Activated naive CD8-positive, alpha-beta T cell treated with anti-CD3 and anti-CD28 coated beads, Interleukin-2, amount 10 ng/mL, durations not matched to agents 7 days and 5 days (primary cell): ENCODE measurements at places on chromosomes 3 and 15. TPM values are rescaled to one million over a fixed set of nuclear protein-coding genes. Genes with fewer than 3 reads are reported as not detected.

GRCh38 chr15:36763685-36764084 lies 184.3 kb downstream of the CDIN1 start:
- peaks cover 16% of the 10 kb centered on the region for H3K36me3 ChIP-seq
- H3K4me3 ChIP-seq = no peak overlapping the region
- H3K27ac ChIP-seq = no peak overlapping the region
- no peaks in the 10 kb centered on the region for H3K27me3 ChIP-seq

DNA sequence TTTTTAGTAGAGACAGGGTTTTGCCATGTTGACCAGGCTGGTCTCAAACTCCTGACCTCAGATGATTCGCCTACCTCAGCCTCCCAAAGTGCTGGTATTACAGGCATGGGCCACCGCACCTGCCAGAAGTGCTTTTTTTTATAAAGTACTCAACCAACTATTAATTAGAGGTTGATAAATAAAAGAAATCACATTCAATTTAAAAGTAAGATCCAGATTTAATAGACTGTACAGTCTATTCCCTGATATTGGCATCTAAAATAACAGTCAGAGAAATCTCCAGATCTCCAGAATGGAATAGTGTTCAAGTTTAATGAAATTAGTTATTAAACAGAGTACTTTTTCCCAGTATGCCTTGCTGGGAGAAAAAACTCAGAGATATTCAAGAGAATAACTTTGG lies 142.9 kb upstream of the SLC2A2 start:
- peaks cover 37% of the 10 kb centered on the region for H3K36me3 ChIP-seq
- no peaks in the 10 kb centered on the region for H3K27me3 ChIP-seq
- H3K4me3 ChIP-seq = no peak overlapping the region
- peaks cover 10% of the 10 kb centered on the region for H3K4me1 ChIP-seq

GRCh38 chr3:87025661-87026645 lies 35.0 kb upstream of the VGLL3 start:
- no peak overlapping the region for H3K27ac ChIP-seq
- no peaks in the 10 kb centered on the region for H3K27me3 ChIP-seq
- H3K36me3 ChIP-seq = no peaks in the 10 kb centered on the region
- H3K4me1 ChIP-seq = no peaks in the 10 kb centered on the region

DNA sequence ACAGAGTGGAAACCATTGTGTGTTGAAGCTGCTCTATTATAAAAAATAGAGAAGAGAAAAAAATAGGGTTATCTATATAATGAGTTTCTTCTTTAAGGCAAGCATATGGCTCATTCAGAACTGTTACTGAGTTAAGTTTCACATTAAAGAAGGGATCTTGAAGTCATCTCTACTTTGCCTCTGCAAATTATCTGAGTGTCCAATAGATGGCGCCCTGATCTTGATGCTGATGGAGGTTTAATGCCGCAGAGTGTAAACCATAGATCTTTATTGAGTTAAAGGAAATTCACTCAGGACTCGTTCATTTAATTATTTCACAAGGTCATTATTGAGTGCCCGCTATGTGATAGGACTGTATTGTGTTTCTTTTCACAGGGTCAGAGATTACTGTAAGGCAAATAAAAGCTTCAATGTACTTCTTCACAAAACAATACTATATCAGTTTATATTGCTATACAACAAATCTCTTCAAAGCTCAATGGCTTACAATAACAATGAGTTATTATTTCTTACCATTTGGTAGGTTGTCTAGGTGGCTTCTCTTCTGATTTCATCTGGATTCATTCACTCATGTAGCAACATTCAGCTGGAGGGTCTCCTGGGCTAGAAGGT lies 171.4 kb downstream of the NSUN3 start:
- no peak overlapping the region for H3K27ac ChIP-seq
- no peak for DNase-seq
- no peak overlapping the region for H3K4me3 ChIP-seq
- no peaks in the 10 kb centered on the region for H3K4me1 ChIP-seq

- H3K36me3 ChIP-seq = no peaks in the 10 kb centered on the region
- DNase-seq = no peak
Observed at GRCh38 chr3:155185631-155186071, 105.5 kb downstream of the MME start.

- no peaks in the 10 kb centered on the region for H3K4me1 ChIP-seq
- no peak overlapping the region for H3K27ac ChIP-seq
- peaks cover 6% of the 10 kb centered on the region for H3K27me3 ChIP-seq
- no peaks in the 10 kb centered on the region for H3K36me3 ChIP-seq
- no peak for DNase-seq
Observed at GRCh38 chr15:83472797-83473196, 25.7 kb downstream of the SH3GL3 start.

GRCh38 chr3:178475062-178475461 lies 61.2 kb upstream of the KCNMB2 start:
- H3K4me3 ChIP-seq = no peak overlapping the region
- DNase-seq = no peak
- H3K27me3 ChIP-seq = no peaks in the 10 kb centered on the region

GRCh38 chr3:108826309-108827187 lies 4.0 kb downstream of the TRAT1 start:
- peak overlapping the region; percentile 66 for H3K27ac ChIP-seq
- no peaks in the 10 kb centered on the region for H3K27me3 ChIP-seq
- H3K4me1 ChIP-seq = peaks cover 38% of the 10 kb centered on the region

DNA sequence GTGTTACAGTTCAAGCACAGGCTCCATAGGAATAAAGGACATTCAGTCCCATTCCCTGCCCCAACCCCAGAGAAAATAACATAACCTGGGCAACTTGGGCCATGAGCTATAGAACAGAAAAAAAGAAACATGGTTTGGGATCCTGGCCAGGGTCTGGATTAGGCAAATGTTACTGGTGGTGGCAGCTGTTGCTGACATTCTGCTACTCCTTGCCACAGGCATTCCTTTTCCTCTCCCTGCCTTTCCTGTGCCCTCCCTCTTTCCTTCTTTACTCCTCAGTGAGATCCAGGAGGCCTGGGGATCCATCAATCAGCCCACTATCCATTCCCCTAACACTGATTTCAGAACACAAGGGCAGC lies 129.1 kb downstream of the NTRK3 start:
- no peaks in the 10 kb centered on the region for H3K4me1 ChIP-seq
- no peak overlapping the region for H3K4me3 ChIP-seq
- DNase-seq = no peak
- H3K27ac ChIP-seq = no peak overlapping the region
- H3K36me3 ChIP-seq = no peaks in the 10 kb centered on the region
- peaks cover 9% of the 10 kb centered on the region for H3K27me3 ChIP-seq

DNA sequence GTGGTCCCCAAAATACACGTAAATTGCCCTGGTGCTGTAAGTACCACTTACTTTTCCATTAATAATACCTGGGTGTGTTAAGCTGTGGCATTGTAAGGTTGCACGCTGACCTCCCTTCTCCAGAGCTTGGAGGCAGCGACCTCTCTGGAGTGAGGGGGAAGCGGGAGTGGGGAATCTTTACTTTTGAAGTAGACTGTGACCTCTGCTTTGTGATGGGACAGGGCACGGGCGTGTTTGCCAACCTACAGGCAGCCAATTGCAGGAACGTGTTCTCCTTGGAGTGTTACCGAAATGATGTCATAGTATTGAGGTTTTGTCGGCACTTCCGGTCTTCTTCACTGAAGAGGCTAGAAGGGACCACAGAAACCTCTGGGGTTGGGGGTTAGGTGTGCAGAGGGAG lies 227.3 kb upstream of the C2CD4B start:
- H3K4me3 ChIP-seq = peak overlapping the region; percentile 67
- no peak overlapping the region for H3K27ac ChIP-seq
- DNase-seq = peak; percentile 31
- peaks cover 47% of the 10 kb centered on the region for H3K27me3 ChIP-seq
- H3K4me1 ChIP-seq = peaks cover 18% of the 10 kb centered on the region
- H3K36me3 ChIP-seq = no peaks in the 10 kb centered on the region

- peak overlapping the region; percentile 76 for H3K27ac ChIP-seq
- H3K36me3 ChIP-seq = peaks cover 6% of the 10 kb centered on the region
- H3K27me3 ChIP-seq = no peaks in the 10 kb centered on the region
- H3K4me1 ChIP-seq = peaks cover 25% of the 10 kb centered on the region
- no peak for DNase-seq
- H3K4me3 ChIP-seq = peak overlapping the region; percentile 90
Observed at GRCh38 chr3:50320853-50321335, 1.7 kb downstream of the HYAL2 start.

GRCh38 chr3:72058493-72059081 lies 273.6 kb upstream of the PROK2 start:
- peaks cover 3% of the 10 kb centered on the region for H3K27me3 ChIP-seq
- no peak overlapping the region for H3K4me3 ChIP-seq
- no peak for DNase-seq
- H3K27ac ChIP-seq = no peak overlapping the region

DNA sequence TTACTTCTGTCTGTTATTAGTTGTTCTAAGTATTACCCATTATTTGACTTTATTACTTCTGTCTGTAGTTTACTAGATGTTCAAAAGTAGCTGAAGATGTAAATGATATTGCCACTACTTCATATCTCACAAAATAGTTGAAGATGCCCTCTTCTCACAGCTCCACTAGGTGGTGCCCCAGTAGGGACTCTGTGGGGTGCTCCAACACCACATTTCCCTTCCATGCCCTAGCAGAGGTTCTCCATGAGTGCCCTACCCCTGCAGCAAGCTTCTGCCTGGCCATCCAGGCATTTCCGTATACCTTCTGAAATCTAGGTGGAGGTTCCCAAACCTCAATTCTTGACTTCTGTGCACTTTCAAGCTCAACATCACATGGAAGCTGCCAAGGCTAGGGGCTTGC lies 80.8 kb downstream of the KCNH8 start:
- H3K27ac ChIP-seq = no peak overlapping the region
- H3K36me3 ChIP-seq = no peaks in the 10 kb centered on the region
- no peak overlapping the region for H3K4me3 ChIP-seq
- peaks cover 3% of the 10 kb centered on the region for H3K27me3 ChIP-seq

DNA sequence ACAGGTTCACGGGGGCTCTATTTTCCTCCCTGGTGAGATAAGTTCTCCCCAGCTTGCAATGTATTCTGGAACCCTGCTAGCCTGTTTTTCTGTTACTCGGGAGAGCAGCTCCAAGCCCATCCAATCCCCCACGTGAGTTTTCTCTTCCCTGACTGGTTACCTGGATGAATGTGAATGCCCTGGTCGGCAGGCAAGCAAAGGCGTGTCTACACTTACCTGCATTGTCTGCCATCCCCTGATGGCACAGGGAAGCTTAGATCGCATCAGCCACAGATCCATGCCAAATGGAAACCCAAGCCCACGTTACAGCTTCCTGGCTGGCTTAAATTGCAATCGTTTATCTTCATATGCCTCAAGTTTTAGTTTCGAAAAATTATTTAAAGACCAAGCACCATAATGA lies 149.9 kb downstream of the FOXP1 start:
- H3K36me3 ChIP-seq = peaks cover 14% of the 10 kb centered on the region
- DNase-seq = no peak
- H3K4me3 ChIP-seq = peak overlapping the region; percentile 78
- peak overlapping the region; percentile 98 for H3K27ac ChIP-seq
- peaks cover 76% of the 10 kb centered on the region for H3K4me1 ChIP-seq

- DNase-seq = no peak
- H3K4me1 ChIP-seq = peaks cover 34% of the 10 kb centered on the region
- H3K27ac ChIP-seq = no peak overlapping the region
- no peak overlapping the region for H3K4me3 ChIP-seq
Observed at GRCh38 chr3:114214542-114215341, 22.6 kb downstream of the ZNF80 start.

DNA sequence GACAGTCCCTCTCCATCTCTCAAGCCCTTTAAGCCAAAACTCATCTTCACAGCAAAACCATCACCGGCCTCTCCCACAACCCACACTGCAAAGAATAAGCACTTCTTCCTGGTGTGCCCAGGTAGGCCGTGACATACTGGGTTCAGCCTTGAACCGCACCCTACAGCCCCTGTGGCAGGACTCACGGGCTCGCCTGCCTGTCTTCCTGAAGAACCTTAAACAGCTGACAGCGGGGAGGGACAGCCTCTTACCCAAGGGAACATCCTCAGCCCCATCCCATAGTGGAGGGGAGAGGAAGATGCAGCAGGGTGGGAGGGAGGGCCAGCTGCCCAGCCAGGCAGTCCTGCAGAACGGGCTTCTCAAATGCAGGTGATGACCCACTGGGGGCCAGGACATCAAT lies 40.2 kb downstream of the TBC1D2B start:
- peaks cover 84% of the 10 kb centered on the region for H3K4me1 ChIP-seq
- peak overlapping the region; percentile 1 for H3K4me3 ChIP-seq
- DNase-seq = no peak
- H3K36me3 ChIP-seq = peaks cover 32% of the 10 kb centered on the region

GRCh38 chr3:153273217-153273616 lies 111.2 kb downstream of the RAP2B start:
- no peak overlapping the region for H3K4me3 ChIP-seq
- H3K27me3 ChIP-seq = no peaks in the 10 kb centered on the region
- no peak overlapping the region for H3K27ac ChIP-seq
- H3K36me3 ChIP-seq = peaks cover under 1% of the 10 kb centered on the region
- peaks cover 6% of the 10 kb centered on the region for H3K4me1 ChIP-seq
- no peak for DNase-seq

- no peaks in the 10 kb centered on the region for H3K36me3 ChIP-seq
- no peaks in the 10 kb centered on the region for H3K4me1 ChIP-seq
- H3K27ac ChIP-seq = no peak overlapping the region
- no peak overlapping the region for H3K4me3 ChIP-seq
- no peak for DNase-seq
Observed at GRCh38 chr3:24773798-24774197, 279.1 kb upstream of the THRB start.

- DNase-seq = no peak
- H3K27ac ChIP-seq = no peak overlapping the region
- H3K4me1 ChIP-seq = no peaks in the 10 kb centered on the region
- H3K4me3 ChIP-seq = no peak overlapping the region
- peaks cover 10% of the 10 kb centered on the region for H3K27me3 ChIP-seq
Observed at GRCh38 chr15:93997071-93997658, 234.2 kb upstream of the MCTP2 start.

- no peak for DNase-seq
- H3K27ac ChIP-seq = no peak overlapping the region
- H3K36me3 ChIP-seq = peaks cover 3% of the 10 kb centered on the region
- H3K4me1 ChIP-seq = peaks cover 4% of the 10 kb centered on the region
- H3K4me3 ChIP-seq = no peak overlapping the region
- peaks cover 4% of the 10 kb centered on the region for H3K27me3 ChIP-seq
Observed at GRCh38 chr15:60762167-60762566, 283.2 kb upstream of the ICE2 start.

The CLDN16 gene
- total RNA-seq = not detected

The ATP10A gene
- 60.3 TPM for total RNA-seq

The IL5RA gene
- 0.48 TPM for total RNA-seq

The EXD1 gene
- total RNA-seq = not detected

The ZCWPW2 gene
- 0.25 TPM for total RNA-seq

The CCR5 gene
- total RNA-seq = 39.6 TPM
